Left renal pelvis (tissue), 4 donors: ENCODE measurements at places on chromosomes 12 and 14.
A peak's percentile ranks its signal among the peaks of the same experiment; 100 is the strongest.

DNA sequence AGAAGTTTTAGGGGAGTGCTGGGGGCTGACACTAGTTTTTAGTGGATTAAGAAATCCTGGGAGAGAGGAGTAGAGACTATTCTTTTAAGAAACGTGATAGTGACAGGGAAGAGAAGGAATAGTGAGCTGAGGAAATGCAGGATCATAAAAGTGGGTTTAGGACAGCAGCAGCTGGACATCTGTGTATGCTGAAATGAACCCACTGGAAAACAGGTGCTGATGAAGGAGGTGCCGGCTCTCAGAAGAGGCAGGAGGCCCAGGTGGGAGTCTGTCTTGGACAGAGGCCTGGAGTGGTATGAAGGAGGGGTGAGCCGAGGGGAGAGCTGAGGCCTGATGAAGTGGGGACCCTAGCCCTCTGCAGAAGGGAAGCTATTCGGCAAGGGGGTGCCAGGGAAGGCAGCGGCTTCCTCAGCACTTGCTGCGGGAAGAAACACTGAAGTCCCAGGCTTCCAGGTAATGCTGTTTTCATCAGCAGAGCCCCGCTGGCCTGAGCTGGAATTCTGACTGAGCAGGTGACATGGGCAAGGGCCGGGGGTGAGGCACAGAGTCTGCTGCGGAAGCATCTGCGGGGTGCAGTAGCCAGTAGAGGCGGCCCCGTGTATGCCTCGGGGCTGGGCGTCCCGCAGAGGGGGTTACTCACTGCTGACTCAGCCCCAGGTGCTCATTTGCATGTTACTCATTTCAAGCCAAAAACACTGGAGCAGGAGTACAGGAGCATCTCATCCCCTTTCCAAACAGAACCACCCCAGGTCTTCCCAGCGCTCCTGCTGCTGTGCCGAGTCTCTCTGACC lies 89.7 kb downstream of the TMCC3 start:
- no peak for DNase-seq

- DNase-seq: peak; percentile 32
Measured at GRCh38 chr14:31927348-31927832, 149.7 kb upstream of the ARHGAP5 start.

GRCh38 chr12:89155826-89156225 lies 196.5 kb downstream of the DUSP6 start:
- no peak for DNase-seq

GRCh38 chr12:6532051-6532926 lies 2.0 kb upstream of the GAPDH start:
- DNase-seq: no peak

DNA sequence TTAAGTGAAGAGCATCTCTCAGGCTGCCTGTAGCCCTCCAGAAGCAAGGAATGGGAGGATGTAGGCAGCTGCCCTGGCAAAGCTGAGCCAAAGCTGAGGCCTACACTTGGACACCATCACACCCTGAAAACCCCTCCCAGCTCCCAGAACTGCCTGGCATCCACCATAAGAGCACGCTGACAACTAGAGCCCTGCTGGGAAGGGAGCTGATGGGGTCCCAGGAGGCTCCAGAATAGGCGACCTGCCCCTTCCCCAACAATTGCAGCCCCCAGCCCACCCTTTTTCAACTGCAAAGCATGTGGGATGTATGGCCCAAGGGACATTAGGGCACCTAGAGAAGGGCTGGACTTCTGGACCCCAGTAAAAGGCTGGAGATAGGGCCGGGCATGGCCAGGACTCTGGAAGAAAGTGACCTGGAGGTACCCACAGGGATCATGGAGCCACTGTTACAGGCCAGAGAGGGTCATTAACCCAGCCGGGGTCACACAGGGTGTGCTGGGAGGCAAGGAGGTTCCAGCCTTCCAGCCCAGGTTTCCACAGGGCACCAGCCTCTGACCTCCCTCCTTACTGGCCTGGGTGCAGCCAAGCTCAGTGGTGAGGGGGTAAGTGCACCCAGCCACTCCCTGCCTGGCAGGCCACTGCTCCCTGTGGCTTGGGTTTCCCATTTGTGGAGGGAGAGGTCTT lies 27.8 kb downstream of the FAM222A start:
- no peak for DNase-seq

DNA sequence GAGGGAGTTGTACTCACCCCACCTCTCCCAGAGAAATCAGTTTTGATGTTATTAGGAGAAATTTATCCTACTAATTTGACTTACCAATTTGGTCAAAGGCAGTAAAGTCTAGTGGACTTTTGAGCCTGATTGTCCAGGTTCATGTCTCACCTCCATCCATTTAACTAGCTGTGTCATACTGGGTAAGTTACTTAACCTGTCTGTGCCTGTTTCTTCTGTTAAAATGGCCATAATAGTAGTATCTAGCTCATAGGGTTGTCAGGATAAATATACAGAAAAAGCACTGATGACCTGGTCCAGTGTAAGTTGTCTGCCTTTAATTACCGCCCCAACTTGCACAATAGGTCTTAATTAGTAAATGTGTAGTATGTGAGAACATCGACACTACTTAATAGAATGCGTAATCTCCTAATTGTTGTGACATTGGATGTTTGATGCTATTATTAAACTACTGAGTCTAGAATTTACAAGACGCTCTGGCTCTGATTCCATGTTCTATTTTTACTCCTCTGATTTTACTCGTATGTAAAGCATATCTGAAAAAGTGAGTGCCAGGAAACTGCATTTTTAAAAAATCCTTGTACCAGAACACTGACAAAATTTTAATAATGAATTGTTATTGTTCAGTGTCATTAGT lies 1.5 kb downstream of the RAB21 start:
- no peak for DNase-seq

DNA sequence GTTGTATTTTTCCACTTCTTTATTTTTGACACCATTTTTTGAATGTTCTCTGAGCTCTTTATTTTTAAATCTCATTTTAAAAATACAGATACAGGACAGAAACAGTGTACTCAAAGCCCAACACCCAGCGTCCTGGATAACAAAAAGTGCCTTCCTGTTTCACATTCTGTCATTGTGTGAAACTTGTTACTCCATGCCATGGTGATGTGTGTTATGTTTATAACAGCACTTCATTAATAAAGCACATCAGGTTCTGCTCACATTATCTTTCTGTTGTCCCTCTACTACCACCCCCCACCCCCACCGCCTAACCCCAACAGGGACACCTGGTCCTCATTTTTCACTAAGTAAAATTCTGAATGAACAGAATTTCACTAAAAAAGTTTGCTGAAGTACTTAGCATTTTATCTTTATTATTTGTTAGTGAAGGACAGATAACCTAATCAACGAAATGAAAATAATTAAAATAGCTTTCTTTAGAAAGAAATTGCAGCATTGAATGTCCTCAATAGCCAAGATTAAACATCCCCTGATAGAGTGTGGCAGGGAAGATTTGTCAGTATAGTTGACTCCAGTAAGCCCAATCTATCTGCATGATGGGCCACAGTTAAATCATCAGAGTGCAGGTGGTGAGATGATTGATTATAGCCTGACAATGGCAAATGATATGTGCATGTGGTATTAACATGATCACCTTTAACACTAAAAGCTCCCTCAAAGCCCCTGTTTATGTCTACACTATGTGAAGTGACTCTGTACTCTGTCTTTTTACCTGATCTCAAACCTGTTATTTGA lies 153.9 kb downstream of the ACSS3 start:
- no peak for DNase-seq

GRCh38 chr12:120466560-120467315 lies 2.8 kb downstream of the SRSF9 start:
- DNase-seq: no peak

DNA sequence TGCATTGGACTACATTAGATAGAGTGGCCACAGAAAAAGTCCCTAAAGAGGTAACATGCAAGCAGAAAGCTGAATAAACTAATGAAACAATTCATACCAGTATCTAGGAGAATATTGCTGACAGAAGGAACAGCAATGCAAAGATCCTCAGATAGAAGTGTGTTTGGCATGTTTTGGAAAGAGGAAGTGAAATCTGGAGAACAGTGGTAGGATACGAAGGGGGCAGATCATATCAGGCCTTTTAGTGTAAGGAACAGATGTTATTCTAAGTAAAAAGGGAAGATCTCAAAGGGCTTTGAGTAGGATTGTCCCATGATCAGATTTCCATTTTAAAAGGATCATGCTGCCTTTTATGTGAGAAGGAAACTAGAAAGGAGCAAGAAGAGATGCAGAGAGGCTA lies 342.9 kb downstream of the PAWR start:
- DNase-seq: no peak

DNA sequence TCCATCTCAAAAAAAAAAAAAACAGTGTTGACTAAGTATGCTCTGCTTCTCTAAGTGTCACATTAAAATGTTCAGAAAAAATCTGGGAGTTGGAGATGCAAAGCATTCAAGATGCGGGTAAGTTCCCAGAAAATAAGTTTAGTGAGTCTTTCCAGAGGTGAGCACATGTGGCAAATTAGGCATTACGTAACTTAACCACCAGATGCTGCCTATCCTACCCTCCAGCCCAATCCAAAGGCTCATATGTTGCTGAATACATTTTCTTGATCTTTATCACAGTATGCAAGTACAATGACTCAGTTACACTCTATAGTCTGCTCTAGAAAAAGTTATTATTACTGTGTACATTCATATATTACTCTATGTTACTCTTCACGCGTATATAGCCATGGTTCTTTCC lies 3.6 kb downstream of the SLC2A14 start:
- no peak for DNase-seq

DNA sequence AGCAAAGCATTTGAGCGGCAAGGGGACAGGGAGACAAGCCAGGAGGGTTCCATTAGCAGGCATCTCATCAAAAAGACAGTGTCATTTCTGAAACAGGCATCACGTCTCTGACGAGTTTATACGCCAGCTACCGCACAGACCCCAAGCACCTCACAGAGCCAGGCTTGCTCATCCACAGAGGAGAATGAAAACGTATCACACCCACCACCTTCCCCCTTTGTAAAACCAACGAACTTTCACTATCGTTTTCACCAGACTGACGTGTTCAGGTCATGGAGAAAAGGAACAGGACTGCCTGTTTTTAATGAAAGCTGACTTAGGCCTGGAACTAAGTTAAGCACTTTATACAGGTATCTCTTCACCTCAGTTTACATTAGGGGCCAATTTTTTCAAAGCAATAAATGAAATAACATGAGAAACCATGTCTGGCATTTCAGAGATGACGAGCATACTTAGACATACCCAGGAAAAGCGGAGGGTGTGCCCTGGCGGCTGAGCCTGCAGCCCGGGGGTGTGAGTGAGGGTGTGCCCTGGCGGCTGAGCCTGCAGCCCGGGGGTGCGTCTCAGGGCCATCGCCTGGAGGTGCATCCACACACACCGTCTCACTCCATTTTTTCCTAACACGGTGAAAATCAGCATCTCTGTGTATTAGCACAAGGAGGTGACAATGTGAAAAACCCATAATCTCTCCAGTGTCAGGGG lies 41.9 kb downstream of the STX2 start:
- DNase-seq: no peak

GRCh38 chr12:89663577-89664357 lies 44.9 kb downstream of the ATP2B1 start:
- no peak for DNase-seq

- DNase-seq: no peak
Measured at GRCh38 chr12:46200551-46200950, 68.3 kb downstream of the SLC38A1 start.

DNA sequence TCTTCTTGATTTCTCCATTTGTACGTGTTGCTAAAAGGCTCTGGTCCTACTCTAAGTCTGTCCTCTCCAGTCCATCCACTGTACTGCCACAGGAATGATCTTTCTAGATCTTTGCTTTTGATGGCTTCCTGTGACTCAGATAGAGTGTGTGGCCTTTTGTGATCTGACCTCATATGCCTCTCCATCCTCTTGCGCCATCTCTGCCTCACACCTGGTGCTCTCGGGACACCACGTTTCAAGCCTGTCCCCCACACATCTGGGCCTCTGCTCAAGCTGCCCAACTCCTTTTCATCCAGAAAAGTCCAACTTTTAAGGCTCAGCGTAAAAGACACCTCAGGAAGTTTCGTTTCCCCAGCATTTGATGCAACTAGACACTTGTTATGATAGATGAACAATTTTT lies 39.0 kb downstream of the DCAF4 start:
- DNase-seq: no peak

GRCh38 chr12:116068853-116069252 lies 208.6 kb downstream of the MED13L start:
- DNase-seq: no peak

- no peak for DNase-seq
Measured at GRCh38 chr12:4685317-4685716, 34.9 kb upstream of the GALNT8 start.

DNA sequence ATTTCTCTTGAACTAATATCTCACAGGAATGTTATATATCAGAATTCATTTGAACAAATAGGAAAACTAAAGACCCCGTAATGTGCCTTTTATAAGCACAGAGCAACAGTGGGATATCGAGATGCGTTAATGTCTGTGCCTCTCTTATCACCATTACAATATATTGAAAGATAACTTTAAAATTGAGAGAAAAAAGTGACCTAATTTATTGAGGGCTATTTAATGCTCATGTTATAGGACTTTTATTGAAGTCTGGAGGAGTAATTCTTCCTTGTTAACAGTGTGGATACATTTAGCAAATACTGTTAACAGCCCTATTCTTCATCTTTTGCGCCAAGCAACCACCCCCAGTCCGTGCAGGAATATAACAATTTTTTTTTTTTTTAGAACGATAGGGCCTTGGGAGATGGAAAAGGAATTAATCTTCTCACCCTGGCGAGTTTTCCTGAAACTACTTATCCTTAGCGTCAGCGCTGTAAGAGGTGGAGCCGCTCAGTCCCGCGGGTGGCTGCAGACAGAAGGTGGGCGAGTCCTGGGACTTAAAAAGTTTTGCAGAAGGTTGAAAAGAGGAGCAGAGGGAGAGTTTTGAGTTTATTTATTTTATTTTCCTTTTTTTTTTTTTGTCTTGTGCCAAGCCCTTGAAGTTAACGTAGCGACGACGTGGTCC lies 11.0 kb downstream of the FOXG1 start:
- no peak for DNase-seq

DNA sequence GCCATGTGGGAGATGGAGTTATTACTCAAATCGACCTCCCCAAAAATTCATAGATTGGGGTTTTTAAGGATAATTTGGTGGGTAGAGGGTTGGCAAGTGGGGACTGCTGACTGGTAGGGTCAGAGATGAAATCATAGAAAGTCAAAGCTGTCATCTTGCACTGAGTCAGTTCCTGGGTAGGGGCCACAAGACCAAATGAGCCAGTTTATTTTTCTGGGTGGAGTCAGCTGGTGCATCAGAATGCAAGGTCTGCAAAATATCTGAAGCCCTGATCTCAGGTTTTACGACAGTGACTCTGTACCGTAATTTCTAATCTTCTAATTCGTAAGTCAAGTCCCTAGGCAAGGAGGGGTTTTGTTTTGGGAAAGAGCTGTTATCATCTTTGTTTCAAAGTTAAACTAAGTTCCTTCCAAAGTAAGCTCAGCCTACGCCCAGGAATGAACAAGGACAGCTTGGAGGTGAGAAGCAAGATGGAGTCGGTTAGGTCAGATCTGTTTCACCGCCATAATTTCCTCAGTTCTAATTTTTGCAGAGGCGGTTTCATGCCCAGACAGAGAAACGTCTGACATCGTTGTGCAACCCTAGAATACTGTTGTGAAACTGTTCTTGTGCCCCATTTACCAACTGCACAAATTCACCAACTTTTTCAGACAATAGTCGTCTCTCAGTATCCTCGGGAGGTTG lies 104.5 kb upstream of the SFSWAP start:
- no peak for DNase-seq
